Activated T-cell treated with anti-CD3 and anti-CD28 coated beads, Interleukin-2, amount 50 U/mL, for 72 hours (primary cell): ENCODE measurements at places on chromosomes 16 and 17.
A peak's percentile ranks its signal among the peaks of the same experiment; 100 is the strongest.

GRCh38 chr17:4221899-4222659 is 41.7 kb downstream of the ANKFY1 start:
- DNase-seq, result no peak

GRCh38 chr16:16828913-16829398 is 450.0 kb downstream of the NPIPA7 start:
- no peak for DNase-seq

DNA sequence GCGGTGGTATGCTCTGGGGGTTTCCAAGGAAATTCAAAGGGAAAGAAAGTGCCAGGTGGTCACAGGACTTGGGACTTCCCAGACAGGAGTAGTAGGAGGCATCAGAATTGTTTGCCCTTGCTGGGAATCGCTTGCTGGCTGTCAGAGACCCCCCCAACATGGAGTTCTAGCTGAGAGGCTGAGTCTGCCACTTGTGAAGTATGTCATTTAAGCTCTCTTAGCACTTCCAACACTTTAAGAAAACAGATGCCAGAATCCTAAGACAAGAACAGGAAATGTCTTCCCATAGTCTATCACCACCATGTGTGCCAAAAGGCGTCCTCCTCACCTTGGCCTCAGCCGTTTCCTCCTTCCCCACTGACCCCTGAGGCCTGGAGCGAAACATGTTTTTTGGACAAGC is 193.8 kb upstream of the IRX3 start:
- DNase-seq, result no peak

DNA sequence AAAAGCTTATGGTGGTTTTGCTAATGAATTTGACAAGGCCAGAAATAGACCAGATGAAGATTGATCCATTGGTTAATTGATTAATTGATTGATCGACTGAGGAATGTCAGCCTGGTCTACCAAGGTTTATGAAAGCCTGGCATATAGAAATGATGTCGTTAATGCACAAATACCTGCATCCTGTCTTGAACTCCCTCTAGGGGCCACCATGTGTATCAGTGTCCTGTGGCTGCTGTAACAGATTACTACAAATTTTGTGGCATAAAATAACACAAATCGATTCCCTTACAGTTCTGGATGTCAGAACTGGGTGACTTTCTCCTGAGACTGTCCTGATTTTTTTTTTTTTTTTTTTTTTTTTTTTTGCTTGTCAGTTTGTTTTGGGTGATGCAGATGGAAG is 553.2 kb downstream of the MAF start:
- DNase-seq, result peak; percentile 27
